Right cardiac atrium (tissue), 5 donors: ENCODE measurements at places on chromosomes 4 and X.

- DNase-seq = peak; percentile 36
Measured at GRCh38 chr4:28686618-28687017, 1826.0 kb downstream of the STIM2 start.

GRCh38 chr4:142550965-142551364, 295.1 kb downstream of the INPP4B start:
- DNase-seq = no peak

DNA sequence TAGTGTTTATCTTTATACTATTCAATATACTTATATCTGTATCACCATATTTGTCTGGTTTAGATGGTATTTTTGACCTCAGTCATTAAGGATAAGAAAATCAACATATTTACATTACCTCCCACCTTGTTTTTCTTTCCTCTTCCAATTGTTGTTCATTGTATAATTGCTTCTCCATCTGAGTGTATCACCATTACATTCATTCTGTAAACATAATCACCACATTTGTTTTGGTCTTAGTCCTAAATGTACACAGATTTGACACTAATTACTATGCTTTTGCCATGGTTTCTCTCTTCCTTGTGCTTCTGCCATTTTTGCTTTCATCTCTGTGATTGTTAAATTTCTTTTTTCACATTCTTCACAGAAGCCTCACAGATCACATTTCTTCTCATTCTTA, 12.7 kb downstream of the ARMCX6 start:
- DNase-seq = no peak

DNA sequence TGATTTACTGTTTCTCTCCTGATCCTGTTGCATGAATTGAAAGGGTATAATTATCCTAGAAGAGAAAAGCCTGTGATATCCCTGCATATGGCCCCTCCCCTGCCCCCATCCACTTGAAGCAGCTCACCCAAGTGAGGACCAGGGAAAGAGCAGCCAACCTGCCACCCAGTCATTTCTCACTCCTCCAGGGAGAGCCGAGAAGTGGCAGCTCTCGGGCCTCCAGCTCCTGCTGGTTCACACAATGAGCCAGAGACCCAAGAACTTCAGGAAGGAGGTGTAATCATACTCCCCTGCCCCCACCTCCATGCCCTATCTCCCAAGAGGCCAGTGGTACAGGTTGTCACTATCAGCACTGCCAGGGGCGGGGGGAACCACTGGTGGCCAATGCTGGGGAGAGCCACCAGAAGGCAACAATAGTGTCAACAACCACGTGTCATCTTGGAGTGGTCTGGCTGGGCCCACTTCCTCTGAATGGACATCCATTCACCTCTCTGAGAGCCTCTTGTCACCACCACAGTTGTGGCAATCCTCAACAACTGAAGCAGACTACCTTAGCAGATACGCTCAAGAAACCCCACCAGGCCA, 42.9 kb downstream of the APOO start:
- DNase-seq = no peak

DNA sequence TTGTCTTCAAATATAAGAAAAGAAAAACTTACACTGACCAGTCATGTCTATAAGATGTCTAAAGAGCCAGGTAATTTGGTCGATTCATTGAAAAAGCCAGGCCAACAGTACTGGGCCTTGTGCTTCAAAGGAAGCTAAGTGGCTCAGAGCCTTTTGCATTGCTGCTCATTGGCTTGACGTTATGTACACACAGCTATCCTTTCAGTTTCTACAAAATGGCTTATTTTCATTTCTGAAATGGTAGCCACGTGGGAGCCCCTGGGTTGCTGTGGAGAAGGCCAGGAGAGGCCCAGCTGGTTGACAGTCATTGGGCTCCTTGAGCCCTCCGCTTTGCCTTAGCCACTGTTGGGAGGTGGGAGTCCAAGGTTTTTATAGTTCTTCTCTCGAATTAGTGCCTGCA, 199.1 kb upstream of the CXorf66 start:
- DNase-seq = no peak

DNA sequence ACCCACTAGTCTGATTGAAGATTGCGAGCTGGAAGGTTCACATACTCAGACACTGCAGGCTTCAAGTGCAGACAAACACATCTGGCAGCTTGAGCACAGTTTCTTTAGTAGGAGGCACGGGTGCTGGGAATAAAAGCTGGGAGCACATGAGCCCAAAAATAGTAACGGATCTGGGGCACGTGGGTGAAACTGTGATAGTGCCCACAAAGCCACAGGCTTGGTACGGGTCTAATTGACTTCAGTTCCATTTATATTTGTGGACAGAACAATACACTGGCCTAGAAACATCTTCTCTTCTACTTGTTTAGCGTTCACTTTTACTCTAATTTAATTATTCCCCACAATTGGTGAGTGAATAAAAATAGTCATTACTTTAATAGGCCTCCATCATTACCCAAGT, 2370.7 kb downstream of the PCDH7 start:
- DNase-seq = no peak

DNA sequence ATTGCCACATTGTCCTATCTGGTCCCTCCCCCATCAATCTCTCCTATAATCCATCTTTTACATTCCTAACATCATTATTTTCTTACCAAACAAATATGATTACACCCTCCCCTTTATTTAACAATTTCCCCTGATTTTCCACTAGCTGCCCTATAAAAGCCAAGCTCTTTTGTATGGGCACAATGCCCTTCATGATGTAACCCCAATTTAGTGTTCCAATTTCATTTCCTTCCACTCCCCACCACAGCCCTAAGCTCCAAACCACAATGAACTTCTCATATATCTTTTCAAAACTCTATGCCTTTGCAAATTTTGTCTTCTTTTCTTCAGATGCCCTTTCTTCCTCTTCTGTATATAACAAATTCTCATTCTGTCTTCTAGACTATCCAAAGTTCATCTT, 39.5 kb upstream of the PTPN13 start:
- DNase-seq = no peak

- DNase-seq = no peak
Measured at GRCh38 chrX:120029354-120029753, 48.1 kb downstream of the RHOXF2B start.

DNA sequence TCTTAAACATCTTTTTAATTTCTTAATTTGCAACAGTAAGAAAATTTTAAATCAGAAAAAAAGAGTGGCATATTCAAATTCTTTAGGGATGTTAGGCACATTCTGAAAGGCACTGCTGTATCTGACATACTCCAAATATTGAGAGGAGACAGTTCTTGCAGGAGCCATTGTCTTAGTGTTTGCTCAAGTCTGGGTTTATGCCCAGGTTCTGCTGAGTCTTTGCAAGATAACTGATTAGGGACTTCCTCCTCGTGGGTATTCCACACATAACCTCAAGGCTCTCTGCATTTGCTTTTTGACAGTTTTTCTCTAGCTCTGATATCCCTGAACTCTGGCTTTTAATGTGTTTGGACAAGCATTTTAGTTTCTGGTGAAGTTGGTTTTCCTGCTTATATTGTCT, 52.6 kb downstream of the RPS3A start:
- DNase-seq = no peak

DNA sequence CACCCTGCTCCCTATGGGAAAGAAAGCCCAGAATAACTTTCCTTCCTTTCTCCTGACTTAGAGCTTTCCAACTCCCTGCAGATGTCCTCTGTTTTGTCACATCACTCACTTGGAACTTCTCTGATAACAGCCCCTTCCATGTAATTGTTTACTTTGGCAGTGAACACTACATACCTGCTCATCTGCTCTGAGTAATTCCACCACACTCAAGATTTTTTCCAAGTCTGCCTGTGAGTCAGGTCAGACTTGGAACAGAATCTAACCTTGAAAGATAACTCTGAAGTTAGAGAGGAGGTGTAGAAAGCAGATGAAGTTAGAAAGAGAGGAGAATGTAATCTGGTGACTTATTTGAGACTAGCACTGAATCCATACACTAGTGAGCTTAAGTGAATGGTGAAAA, 7.4 kb downstream of the MAGEB10 start:
- DNase-seq = no peak

DNA sequence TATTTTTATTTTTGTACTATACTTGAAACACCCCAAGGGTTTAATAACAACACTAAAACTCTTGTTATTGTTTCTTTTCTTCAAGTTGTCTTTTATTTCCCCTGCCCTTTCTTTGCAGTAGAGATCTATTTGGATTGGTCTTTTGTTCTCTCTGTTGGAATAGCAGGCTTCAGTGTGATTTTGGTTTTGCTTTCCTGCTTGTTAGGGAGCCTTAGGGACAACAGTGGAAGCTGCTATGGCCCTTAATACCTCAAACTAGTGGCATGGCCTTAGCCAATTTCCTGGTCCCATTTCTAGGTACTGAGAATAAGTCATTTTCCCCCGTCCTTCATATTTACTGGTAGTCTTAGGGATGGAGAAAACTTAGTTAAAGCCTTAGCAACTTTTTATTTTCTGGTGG, 535.4 kb upstream of the NDST4 start:
- DNase-seq = no peak

DNA sequence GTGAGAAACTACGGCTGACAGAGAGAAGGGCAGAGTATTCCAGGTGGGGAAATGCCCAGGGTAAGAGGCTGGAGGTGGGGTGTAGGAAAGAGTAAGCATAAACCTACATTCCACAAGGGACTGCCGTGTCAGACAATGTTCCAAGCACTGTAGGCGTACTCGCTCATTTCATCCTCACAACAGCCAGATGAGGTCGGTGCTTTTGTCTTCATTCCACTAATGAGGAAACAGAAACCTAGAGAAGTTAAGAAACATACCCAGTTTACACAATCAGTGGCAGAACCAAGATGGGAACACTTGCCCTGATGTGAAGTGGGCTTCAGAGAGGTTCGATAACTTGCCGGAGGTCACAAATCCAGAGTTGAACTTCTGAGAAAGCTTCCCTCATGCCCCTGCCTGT, 4.6 kb downstream of the SASH3 start:
- DNase-seq = no peak

GRCh38 chrX:2819345-2820135, 9.2 kb upstream of the GYG2 start:
- no peak for DNase-seq

GRCh38 chr4:38144031-38144430, 183.8 kb downstream of the PTTG2 start:
- no peak for DNase-seq

DNA sequence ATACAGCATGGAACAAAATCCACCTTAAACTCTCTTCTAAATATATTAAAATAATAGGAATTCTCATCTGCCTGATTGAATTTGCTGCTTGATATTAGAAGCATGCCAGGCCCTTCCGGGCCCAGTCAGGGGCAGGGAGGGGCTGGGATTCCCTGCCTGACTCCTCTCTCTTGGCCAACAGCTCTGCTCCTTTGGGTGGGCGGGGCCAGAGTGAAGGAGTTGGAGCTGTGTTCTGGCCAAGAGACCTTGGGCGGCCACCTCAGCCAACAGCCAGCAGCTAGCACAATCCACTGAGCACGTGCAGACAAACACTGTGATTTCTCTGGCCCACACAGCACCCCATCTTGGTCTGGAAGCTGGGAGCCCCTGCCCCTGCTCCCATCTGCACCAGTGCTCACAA, 140.3 kb downstream of the PJA1 start:
- DNase-seq = peak; percentile 80

DNA sequence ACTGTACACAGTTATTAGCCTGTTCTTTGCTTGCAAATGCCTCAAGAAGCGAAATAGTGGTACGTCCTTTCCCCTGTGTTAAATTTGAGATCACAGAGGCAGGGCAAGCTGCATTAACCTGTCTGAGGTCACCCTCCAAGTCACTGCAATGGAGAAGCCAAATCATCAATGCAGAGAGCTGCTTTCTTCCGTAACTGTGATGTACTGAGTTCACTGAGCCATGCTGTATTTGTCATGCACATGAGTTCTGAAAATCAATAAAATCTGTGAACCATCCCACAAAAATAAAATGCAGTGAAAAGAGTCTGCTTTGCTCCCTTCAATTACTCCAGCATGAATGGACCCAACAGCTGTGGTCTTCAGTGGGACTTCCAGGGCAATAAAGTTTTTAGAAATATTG, 393.5 kb downstream of the KCNIP4 start:
- DNase-seq = no peak

DNA sequence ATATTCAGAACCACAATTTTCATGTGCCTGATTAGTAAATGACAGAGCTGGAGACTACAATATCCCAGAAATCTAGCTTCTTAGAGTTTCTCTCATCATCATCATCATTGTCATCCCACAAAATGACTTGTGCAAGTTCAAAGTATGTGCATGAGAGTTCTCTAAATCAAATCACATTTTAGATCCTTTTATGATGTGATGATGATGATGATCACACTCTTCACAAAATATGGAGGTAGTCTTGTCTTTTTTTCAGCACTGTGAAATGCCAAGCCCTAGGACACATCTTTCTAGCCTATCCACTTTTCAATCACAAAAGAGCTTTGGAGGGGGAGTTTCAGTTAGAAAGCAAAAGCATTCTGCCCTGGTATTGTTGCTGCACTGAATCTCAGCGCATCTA, 7.4 kb downstream of the MBNL3 start:
- no peak for DNase-seq
